Kidney epithelial cell (primary cell): ENCODE measurements at places on chromosomes 5 and 9. TPM values are rescaled to one million over a fixed set of nuclear protein-coding genes. Genes with fewer than 3 reads are reported as not detected.

DOK3 gene
- 1.1 TPM in 2 replicates for total RNA-seq

- DNase-seq, result no peak
These were observed 300.7 kb upstream of the CLINT1 start for GRCh38 chr5:158159621-158160020.

- no peak for DNase-seq
These were observed 16.0 kb downstream of the SLC36A1 start for GRCh38 chr5:151463137-151464029.

JMY gene
- 12.5 and 13.0 TPM in 2 replicates for total RNA-seq

DNA sequence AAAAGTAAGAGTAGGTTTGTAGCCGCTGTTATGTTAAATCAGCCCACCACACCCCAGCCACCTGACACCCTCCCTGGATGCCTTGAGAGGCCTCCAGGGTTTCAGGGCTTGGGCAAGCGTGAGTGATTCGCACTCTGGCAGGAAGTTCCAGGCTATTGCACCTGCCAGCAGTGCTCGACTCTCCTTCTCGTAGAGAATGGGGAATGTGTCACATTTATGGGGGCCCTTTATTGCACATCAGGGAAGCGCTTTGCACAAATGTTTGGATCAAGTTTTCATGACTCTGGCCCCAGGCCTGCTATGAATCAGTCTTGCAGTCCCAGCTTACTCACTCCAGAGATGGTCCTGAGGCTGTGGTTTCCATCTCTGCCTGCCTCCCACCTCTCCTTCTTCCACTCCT is 66.1 kb upstream of the ADRA1B start:
- peak; percentile 83 for DNase-seq

- DNase-seq, result no peak
These were observed 26.3 kb upstream of the FAM120AOS start for GRCh38 chr9:93479726-93480125.

DNA sequence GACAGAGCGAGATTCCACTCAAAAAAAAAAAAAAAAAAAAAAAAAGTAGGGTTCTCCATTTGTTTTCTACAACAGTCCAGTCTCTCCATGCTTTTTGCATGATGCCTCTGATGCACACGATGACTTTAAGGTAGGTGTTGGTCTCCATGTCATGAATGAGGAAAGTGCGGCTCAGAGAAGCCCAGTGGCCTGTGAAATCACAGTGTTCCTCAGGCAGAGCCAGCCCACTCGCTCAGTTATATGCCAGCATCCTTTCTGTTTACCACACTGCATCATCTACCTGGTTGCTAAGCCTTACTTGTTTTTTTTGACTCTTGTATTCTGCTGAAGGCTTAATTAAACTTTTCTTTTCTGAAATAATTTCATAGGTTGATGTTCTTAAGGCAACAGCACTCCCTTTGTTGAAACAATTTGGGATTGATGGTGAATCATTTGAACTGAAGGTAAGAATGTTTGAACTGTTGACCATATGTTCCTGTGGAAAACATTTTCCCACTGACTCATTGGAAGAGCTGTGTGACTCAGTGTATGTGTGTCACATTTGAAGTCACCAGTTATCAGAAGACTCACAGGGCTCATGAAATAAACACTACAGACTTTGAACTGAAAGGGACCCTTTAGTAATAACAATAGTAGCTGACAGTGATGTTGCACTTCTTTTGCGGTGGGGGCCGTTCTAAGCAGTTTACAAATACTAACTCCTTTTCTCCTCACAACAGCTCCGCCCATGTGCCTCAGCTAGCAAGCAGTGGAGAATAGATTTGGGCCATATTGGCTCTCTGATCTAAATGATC is 40.2 kb downstream of the RCL1 start:
- DNase-seq, result peak; percentile 98

FBXO4 gene
- total RNA-seq, result 4.8 and 5.8 TPM in 2 replicates

DNA sequence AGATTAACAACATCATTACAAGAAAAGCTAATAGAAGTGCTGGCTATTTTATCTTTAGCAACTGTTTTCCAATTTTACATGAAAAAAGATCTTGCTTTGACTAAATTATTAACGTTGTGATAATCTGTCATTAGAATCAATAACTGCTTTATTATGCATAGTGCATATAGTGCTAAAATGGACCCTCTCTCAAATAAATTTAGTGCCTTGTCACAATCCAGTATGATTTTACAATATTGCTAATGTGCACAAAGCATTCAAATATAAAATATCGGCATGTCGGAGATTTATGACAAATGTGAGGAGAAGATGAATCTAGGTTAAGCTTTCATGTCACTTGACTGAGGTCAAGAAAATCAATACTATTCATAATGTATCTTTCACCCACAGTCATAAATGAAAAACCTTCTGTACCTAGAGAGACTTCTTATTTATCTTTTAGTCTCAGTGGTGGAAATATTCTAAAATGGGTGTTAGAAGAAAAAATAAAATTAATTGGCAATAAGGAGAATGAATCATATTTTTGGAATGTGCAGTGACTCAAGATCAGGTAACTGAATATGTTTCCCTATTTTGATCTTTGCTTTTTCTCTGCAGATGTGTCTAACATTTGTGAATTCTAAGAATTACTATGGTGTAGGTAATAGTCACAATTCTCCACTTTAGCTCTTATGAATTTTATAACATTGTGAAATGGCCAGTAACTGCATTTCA is 672.9 kb upstream of the GRAMD2B start:
- DNase-seq, result no peak

- DNase-seq, result no peak
These were observed 5.2 kb downstream of the HNRNPAB start for GRCh38 chr5:178209334-178210072.

DENND4C gene
- total RNA-seq, result 41.7 and 44.0 TPM in 2 replicates

LHX6 gene
- total RNA-seq, result 0.07 and 0.84 TPM in 2 replicates

DNA sequence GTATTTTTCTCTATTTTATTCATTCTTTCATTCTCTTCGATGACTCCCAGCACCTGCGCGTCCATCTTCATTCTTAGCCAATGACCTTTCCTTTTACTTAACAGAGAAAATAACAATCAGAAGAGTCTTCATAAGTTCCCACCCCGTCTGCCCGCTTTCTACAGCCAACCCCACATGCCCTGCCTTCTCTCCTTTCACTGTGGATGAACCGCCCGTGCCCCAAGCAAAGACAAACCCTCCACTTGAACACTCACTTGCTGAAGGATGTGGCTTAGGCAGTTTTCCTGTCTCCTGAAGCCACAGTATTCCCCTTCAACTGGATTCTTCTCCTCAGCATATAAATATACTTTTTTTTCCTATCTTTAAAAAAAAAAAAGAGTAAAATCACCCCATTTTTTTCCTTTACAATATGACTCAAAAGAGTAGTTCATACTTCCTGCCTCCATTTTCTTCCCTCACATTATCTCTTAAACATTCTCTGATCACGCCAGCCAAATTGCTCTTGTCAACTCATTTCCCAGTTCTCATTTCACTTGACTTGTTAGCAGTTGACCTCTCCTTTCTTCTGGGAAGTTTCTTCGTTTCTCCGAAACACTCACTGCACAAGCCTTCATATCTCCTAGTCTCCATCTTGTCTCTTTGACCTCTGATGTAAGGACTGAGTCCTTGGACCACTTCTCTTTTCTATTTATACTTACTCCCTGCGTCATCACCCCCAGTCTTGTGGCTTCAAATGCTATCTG is 11.1 kb downstream of the NIPSNAP3B start:
- DNase-seq, result no peak

MRRF gene
- total RNA-seq, result 33.8 and 46.2 TPM in 2 replicates

DNA sequence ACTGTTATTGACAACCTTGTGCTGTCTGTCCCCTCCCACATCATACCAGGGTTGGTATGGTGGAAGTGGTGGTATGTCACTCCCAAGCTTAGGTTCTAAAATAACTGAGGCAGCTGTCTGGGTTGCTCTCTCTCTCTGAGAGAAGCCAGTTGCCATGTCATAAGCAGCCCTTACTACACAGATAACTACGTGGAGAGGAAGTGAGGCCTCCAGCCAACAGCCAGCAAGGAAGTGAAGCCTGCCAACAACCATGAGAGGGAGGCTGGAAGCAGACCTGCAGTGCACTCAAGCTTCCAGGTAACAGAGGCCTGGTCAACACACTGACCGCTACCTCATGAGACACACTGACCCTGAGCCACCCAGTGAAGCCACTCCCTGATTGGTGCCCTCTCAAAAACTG is 18.6 kb downstream of the CTNNAL1 start:
- DNase-seq, result no peak

NMUR2 gene
- total RNA-seq, result not detected in 2 replicates

GRCh38 chr5:100430268-100431195 is 104.6 kb upstream of the FAM174A start:
- no peak for DNase-seq
